Upper lobe of right lung (tissue), 1 donor: ENCODE measurements at places on chromosomes 13 and 19. TPM values are rescaled to one million over a fixed set of nuclear protein-coding genes. Genes with fewer than 3 reads are reported as not detected.

DNA sequence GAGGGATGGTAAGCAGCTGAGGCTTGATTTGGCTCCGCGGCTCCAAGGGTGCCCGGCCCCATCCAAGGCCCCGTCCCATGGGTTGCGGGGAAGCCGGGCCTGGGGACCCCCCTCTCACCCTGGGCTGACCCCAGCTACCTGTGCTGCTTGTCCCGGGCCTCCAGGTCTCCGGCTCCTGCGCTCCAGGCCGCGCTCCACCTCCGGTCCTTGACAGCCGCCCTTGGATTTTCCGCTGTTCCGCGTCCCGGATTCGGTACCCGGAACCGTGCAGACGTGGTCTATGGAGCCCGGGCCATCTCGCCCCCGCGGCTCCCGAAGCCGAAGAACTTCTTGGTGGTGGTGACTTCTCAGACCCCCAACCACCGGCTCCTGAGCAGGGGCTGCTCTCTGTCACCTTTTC lies 48.3 kb upstream of the C1QTNF9B start:
- no peak for DNase-seq

The KLF2 gene
- total RNA-seq, result 198 TPM

The CBY2 gene
- not detected for total RNA-seq

The SLC17A7 gene
- 0.69 TPM for total RNA-seq

The ZNF91 gene
- total RNA-seq, result 49.7 TPM

GRCh38 chr19:41957838-41958366 lies 1.2 kb downstream of the RABAC1 start:
- peak; percentile 85 for DNase-seq

- no peak for DNase-seq
These were observed 722 bp downstream of the HSD11B1L start for GRCh38 chr19:5681391-5682106.

DNA sequence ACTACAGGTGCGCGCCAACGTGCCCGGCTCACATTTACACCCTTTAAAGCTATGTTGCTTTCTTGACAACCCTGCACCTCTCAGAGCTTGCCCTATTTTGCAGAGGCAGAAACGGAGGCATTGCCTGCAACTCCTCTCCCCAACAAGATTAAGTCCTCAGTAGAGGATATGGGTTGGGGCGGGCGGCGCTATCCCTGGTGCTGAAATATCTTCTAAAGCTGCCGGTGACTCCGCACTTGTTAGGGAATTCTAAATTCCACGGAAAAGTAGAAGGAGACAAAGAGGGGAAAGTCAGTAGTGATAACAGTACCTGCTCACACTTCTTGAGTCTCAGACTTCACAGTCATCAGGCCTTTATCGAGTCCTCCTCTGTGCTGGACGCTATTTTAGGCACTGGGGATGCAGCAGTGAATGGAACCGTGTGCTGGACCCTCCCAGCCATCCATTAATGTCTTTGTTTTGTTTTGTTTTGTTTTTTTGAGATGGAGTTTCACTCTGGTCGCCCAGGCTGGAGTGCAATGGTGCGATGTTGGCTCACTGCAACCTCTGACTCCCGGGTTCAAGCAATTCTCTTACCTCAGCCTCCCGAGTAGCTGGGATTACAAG lies 18.0 kb downstream of the SLC5A5 start:
- no peak for DNase-seq

DNA sequence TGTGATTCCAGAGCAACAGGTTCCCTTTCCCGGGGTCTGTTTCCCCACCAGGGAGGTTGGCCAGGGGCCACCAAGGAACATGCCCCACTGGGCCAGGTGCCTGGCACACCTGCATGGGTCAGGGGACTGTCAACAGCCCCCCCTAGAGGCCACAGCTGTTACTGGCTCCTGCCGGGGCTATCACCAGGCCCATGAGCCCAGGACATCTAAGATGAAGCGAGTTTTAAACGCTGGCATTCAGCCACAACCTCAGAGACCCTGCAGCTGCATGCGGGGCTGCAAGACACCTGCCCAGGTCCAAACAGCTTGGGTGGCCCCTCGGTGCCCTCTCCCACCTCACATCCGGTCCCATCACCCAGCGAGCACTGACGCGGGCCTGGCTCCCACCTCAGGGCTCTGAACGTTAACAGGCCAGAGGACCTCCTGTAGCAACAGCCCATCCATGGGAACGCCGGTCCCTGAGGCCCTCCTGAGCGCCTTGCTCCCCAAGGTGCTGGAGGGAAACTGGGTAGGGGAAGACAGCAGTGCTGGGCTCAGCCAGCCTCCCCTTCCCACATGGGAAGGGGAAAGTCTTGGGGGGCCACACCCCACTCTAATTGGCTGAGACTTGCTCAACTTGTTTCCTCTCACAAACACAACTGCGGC lies 12.0 kb downstream of the KHSRP start:
- peak; percentile 66 for DNase-seq

- DNase-seq, result no peak
These were observed 258.5 kb downstream of the DLEU7 start for GRCh38 chr13:50584856-50585580.

DNA sequence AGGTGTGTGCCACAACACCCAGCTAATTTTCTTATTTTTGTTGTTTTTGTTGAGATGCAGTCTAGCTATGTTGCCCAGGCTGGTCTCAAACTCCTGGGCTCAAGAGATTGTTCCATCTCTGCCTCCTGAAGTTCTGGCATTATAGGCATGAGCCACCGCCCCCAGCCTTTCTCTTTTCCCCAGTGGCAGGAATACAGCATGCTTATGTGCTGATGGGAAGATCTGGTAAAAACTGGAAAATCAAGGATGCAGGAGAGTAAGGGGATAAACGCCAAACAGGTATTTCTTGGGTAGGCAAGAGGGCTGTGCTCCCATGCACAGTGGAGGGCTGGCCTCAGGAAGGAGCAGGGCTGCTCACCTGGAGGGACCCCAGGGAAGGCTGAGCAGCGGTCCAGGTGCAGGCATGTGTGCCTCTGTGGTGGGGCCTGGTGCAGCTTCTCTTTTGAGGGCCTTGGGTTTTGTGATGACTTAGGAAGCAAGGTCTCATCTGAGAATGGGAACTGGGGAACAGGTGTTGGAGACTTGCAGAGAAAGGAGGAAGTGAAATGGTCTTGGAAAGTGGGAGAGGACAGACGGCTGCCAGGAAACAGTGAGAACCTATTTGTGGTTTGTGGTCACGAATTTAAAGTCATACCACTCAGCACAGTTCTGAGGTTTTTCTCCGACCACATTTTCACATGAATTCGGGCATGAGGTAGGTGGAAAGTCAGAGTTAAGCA lies 106.5 kb downstream of the TEX26 start:
- no peak for DNase-seq

DNA sequence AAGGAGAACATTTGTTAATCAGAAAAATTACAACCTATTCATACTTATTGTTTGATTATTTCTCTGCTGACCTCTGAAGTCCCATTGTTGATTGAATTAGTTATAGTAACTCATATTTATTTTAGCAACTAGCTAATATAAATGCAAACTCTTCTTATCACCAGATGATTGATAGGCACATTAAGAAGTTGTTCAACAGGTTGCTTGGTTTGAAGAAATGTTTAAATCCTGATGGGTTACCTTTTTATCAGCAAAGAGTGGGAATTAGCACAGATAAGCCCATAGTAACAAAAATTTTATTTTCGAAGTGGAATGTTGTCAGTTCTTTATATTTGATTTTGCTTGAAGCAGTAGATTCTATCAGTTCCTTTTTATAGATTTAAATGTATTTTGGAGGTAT lies 44.4 kb downstream of the KLF5 start:
- DNase-seq, result no peak

The RASIP1 gene
- 54.5 TPM for total RNA-seq

The HSH2D gene
- total RNA-seq, result 6.0 TPM

The VSTM2B gene
- not detected for total RNA-seq

The B9D2 gene
- total RNA-seq, result 5.5 TPM

- DNase-seq, result no peak
These were observed 203.9 kb downstream of the SHISA2 start for GRCh38 chr13:25847635-25848626.

- no peak for DNase-seq
These were observed 15.3 kb upstream of the CDC16 start for GRCh38 chr13:114219392-114219791.

The NKG7 gene
- 25.1 TPM for total RNA-seq

GRCh38 chr13:71148396-71148795 lies 718.6 kb downstream of the DACH1 start:
- DNase-seq, result no peak

DNA sequence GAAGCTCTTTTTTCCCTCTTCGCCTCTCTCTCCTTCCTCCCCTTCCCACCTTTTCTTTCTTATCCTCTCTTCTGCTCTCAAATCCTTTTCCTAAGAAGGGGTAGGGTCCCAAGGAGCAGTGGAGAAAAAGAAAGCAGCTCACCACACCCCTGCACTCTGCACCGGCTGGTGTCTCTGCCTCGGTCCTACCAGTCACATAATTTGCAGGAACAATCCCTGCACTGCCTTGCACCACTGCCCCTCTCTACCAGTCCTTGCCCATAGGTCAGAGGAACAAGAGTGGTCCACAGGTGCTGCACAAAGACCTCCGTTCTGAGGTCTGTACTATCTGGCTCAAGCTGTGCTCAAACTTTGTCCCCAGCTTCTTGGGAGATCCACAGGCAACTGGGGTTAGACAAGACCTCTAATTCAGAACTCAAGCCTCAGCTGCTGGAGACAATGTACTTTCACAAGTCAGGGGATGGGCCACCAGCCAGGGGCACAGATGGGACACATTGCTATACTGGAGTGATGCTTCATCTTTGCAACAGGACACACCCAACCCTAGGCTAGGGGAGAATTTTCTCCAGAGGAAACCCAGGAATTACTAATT lies 125.4 kb upstream of the ZNF507 start:
- DNase-seq, result peak; percentile 22

The PSG3 gene
- total RNA-seq, result not detected

GRCh38 chr13:97901716-97902115 lies 51.8 kb upstream of the IPO5 start:
- DNase-seq, result no peak

- no peak for DNase-seq
These were observed 109.8 kb upstream of the FREM2 start for GRCh38 chr13:38577048-38577447.

DNA sequence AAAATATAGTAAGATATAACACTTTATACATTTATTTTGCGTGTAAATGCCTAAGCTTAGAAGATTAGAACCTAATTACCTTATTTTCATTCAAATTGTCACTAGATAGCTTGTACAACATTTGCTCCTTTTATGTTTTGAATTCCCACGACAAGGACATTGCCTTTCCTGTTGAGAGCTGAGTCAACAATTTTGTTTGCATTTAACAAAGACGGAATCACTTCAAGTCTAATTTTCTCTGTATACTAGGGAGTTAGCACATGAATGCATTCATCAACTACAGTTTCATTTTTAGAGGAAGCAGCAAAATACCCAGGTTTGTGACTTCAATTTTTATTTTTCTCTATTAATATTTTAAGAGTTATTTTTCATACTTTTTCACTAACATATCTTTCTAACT lies 48.7 kb upstream of the PCCA start:
- no peak for DNase-seq

GRCh38 chr13:30502237-30502636 lies 36.5 kb upstream of the HMGB1 start:
- no peak for DNase-seq

The PDX1 gene
- not detected for total RNA-seq

The ZNF222 gene
- total RNA-seq, result 4.5 TPM

DNA sequence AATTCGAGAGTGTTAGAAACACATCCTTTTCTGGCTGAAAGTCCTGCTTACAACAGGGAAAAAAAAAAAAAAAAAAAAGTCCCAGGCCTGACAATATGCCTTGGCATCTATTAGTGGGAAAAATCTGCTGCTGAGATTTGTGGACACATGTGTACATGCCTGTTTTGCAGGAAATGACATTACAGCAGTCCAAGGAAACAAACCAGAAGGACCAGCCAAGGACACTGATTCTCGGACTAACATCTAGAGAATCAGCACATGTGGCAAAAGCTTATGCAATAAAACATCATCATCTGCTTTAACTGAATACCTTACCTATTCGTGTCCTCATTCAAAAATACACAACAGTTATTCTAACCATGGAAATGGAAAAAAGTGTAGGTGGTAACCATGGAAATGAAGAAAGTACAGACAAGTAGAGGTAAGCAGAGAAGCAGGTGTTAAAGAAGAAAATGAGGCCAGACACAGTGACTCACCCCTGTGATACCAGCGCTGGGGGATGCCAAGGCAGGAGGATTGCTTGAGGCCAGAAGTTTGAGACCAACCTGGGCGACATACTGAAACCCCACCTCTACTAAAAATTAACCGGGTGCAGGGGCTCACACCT lies 9.4 kb upstream of the DPY19L3 start:
- no peak for DNase-seq

DNA sequence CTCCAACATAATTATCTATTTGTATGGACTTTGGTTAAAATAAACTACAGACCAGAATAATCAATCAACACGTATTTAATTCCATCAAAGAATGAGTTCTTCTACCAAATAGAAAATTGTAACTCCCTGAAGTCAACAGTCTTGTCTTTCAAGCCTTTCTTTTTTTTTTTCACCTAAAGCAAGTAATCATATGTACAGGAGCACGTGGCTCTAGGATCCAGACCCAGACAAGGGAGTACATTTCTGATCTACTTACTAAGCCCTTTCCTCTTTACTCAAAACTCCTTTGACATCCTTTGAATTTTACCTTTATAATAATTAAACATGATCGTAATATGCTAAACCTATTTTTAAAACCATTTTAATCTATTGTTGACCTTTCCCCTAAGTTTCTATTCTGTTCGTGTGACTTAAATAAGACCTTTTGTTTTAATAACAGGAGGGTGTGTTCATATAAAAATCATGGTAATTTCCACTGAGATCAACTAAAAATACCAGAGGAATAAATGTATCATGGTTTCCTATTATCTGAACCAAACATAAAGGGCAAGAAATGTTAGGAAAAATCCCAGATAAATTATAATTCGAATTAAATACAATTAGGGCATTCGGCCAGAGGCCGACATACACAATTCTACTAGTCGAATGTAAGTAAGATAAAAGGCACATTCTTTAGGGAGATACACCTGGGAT lies 1.7 kb downstream of the SLC7A1 start:
- no peak for DNase-seq

DNA sequence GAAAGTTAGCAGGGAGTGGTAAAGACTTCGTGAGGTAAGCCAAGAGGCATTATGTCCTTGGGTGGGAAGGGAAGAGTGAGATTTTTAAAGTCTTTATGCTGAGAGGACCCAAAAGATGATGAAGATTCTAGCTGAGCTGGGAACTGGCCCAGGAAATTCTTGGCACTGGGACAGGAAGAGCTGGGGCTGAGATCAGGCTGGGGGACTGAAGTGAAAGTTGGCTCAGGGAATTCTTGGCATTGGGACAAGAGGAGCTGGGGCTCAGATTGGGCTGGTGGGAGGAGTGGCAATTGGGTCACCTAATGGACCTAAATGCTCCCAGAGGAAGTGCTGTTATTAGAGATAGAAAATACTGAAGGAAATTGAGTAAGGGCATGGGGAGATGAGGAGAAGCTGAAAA lies 8.8 kb downstream of the SCEL start:
- DNase-seq, result no peak

DNA sequence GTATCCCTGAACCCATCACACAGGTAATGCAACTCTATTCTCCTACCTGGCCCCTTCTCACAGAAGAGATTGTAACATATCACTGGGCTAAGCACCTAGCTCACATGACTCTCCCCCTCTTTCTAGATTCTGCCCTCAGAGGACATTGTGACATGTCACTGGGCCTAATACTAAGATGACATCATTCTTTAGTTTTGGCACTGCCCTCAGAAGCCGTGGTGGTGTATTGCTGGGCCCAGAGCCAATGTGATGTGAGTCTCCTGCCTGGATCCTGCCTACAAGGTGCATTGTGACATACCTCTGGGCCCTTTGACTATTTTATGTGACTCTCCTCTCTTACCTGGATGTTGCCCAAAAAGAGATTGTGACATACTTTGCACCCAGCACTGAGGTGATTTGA lies 21.4 kb upstream of the ZNF730 start:
- DNase-seq, result no peak
